Muscle of back (tissue), 13 donors: ENCODE measurements at places on chromosomes 6 and 20. TPM values are rescaled to one million over a fixed set of nuclear protein-coding genes. Genes with fewer than 3 reads are reported as not detected.

DNA sequence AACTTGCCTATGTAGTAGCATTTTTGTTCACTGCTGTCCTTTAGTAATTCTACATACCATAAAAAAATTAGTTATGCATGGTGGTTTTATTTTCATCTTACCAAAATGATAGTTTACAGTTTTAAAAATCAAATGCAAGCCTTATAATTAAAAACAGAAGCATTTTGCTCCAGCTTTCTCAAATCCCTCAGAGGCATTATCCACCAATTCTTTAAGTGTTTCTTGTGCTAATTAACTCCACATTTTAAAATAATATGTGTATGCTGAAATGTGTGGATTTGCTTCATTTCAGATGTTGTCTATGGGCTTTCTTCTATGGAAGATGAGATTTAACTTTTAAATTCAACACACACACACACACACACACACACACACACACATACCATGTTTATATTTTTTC lies 49.3 kb downstream of the PCSK2 start:
- no peak for DNase-seq

GRCh38 chr20:6502219-6502618 lies 265.3 kb upstream of the BMP2 start:
- DNase-seq: no peak

- DNase-seq: no peak
Measured at GRCh38 chr6:150999107-150999506, 133.6 kb downstream of the MTHFD1L start.

GRCh38 chr6:52760105-52760765 lies 3.0 kb downstream of the GSTA2 start:
- DNase-seq: no peak

DNA sequence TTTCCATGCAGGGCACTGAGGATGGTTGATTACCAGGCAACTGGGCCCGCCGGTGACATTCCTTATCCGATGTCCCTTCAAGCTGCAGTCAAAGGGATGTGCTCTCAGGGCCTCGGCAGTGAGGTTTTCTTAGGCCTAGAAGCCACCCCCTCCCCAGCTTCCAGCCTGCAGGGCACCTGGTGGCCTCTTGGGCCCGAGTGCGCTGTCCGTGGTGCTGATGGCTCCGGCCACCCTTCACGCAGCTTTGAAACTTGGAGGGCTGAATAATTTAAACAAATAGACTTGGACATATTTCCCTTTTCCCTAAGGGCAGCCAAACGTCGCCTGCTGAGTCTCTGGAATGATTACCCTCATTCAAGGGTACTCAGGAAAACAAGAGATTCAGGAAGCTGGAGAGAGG lies 8.9 kb upstream of the MLN start:
- DNase-seq: peak; percentile 72

KCNQ2 gene
- 4.4 TPM for polyA plus RNA-seq

METTL24 gene
- polyA plus RNA-seq: 0.92 TPM
